Neural progenitor cell (in vitro differentiated cells): ENCODE measurements at places on chromosomes 3 and 15. TPM values are rescaled to one million over a fixed set of nuclear protein-coding genes. Genes with fewer than 3 reads are reported as not detected.

DNA sequence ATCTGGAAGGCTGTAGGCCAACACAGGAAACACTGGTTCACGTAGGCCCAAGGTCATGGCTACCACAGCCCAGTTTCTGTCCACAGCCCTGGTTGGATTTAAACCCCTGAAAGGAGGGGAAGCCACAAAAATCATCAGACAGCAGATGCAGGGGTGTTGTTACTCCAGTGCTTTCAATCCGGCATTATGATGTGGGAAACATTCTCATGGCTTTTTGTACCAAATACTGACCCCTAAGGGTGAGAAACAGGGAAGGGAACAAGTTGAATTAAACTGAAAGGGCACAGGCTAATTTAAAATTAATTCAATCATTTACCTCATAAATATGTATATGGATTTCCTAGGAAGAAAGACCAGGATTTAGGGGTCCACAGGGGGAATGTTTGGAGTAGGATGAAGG, 375.6 kb downstream of the CTNNB1 start:
- H3K27me3 ChIP-seq = no peaks in the 10 kb centered on the region
- H3K4me1 ChIP-seq = peaks cover 8% of the 10 kb centered on the region
- peak; percentile 23 for DNase-seq
- H3K27ac ChIP-seq = no peak overlapping the region
- no peaks in the 10 kb centered on the region for H3K36me3 ChIP-seq

DNA sequence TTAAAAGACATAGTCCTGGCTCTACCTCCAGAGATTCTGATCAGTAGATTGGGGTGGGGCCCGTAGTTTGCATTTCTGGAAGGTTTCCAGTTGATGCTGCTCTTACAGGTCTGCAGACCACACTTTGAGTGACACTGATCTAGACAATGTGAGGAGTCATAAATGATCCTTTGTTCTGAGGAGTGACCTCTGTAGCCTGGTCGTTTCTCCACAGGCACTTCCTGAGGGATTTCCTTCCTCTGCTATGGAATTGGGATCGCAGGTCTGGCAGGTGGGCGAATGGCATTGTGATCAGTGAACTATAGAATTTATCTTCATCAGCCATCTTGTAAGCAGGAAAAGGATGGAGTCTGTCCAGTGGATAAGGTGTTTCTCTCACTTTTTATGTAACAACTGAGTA, 5.5 kb downstream of the GFM1 start:
- no peaks in the 10 kb centered on the region for H3K4me1 ChIP-seq
- no peak overlapping the region for H3K4me3 ChIP-seq
- H3K27me3 ChIP-seq = no peaks in the 10 kb centered on the region

Gene TNFAIP8L3
- not detected in 2 replicates for total RNA-seq

DNA sequence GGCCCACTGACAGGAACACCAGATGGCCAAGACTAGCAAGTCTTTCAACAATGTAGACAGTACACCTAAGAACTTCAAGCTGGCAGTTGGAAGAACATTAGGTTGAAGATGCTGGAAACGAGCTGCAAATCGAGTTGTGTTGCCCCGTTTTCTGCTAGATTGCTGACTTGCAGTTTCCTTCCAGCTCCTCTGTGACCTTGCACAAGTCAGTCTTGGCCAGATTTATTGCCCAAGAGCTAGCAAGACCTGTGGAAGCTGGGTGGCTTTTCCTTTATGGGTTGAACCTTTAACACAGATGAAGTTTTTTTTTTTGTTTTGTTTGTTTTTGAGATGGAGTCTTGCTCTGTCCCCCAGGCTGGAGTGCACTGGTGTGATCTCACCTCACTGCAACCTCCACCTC, 2.9 kb upstream of the RBM6 start:
- DNase-seq = no peak
- no peaks in the 10 kb centered on the region for H3K27me3 ChIP-seq
- no peak overlapping the region for H3K4me3 ChIP-seq
- no peak overlapping the region for H3K27ac ChIP-seq

GRCh38 chr3:56874269-56874668, 72.5 kb upstream of the ARHGEF3 start:
- DNase-seq = no peak
- H3K27me3 ChIP-seq = no peaks in the 10 kb centered on the region
- H3K36me3 ChIP-seq = no peaks in the 10 kb centered on the region
- H3K27ac ChIP-seq = no peak overlapping the region

Gene STAB1
- 0.06 TPM in 1 of 2 replicates, not detected in the other for total RNA-seq

DNA sequence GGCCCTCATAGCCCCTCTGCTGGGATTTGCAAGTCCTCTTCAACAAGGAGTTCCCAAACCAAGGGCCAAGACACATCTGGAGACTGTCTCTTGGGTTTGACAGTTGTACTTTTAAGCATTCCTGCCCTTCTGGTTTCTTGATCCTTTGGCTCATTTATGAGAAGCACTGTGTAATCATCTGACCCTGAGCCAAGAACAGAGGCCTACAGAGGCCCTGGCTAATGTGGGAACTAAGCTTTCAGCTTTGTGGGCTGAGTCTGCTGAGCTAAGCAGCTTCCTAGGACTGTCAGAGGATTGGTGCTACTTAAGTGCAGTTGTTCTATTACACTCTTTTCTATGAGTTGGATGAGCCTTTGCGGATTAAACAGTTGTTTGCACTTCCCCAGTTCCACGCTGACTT, 178.3 kb downstream of the KBTBD8 start:
- H3K36me3 ChIP-seq = no peaks in the 10 kb centered on the region
- no peak overlapping the region for H3K27ac ChIP-seq
- H3K4me3 ChIP-seq = no peak overlapping the region
- H3K27me3 ChIP-seq = no peaks in the 10 kb centered on the region
- no peaks in the 10 kb centered on the region for H3K4me1 ChIP-seq

DNA sequence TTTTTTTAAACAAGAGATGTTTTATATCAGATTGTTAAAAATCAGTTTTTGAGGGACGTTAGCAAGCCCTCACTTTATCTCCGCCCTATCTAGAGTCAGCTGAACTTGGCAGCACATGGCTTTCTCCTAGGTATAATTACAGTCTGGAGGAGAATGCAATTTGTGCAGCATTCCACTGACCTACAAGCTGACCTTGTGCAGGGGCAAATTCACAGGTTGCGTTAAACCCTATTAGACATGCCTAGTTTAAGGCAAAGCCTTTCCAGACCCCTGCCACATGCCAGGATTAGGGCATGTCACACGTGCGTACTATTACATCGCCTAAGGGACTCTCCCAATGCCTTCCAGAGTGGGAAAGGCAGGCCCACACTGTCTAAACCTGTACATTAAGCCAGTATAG, 224.0 kb downstream of the GREM1 start:
- no peak for DNase-seq
- no peak overlapping the region for H3K4me3 ChIP-seq
- no peaks in the 10 kb centered on the region for H3K27me3 ChIP-seq
- H3K36me3 ChIP-seq = no peaks in the 10 kb centered on the region

DNA sequence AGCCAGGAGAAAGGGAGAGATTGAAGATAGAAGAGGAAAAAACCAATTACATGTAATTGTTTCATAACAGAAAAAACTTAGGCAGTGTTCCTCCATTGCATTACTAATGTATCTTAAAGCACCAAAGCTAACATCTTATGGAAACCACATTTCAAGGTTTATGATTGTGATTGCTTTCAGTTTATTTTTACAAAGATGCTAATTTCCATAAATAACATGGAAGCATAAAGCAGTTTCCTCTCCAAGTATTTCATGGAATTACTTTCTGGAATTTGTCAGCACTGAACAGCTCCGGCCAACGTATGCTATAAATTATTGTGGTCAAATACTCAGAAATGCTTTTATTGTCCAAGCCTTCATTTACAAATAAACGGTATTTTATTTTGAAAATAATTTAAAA, 11.6 kb downstream of the ADAMTSL3 start:
- no peaks in the 10 kb centered on the region for H3K36me3 ChIP-seq
- H3K27me3 ChIP-seq = no peaks in the 10 kb centered on the region
- no peak for DNase-seq
- H3K4me3 ChIP-seq = no peak overlapping the region

- no peak overlapping the region for H3K27ac ChIP-seq
- no peaks in the 10 kb centered on the region for H3K27me3 ChIP-seq
- peaks cover 9% of the 10 kb centered on the region for H3K4me1 ChIP-seq
- H3K4me3 ChIP-seq = no peak overlapping the region
- no peaks in the 10 kb centered on the region for H3K36me3 ChIP-seq
Observed at GRCh38 chr3:148333091-148333490, 364.6 kb upstream of the AGTR1 start.

DNA sequence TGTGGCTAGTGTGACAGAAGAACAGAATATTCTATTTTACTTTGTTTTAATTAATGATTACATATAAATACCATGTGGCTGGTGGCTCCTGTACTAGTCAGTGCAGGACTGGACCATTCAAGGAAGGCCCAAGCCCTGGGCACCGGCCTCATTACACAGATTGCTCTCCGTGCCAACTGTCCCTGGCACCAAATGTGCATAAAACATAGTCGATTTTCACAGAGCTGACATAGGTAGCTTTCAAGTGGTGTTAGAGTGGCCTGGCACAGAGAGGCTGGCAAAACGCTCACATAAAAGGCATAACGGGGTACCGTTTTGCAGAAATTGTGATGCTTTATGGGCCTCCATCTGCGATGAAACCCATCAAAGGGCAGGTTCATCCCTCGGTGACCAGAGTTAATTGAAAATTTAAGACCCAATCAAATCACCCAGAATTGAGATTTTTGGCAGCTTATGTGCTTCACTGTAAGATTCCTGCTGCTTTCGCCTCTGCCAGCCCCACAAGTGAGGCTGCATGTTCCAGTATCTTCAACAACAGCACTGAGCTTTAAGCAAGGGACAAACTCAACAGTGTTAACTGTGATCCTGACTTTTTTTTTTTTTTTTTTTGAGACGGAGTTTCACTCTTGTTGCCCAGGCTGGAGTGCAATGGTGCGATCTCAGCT, 25.9 kb downstream of the RFTN1 start:
- no peak overlapping the region for H3K27ac ChIP-seq
- no peak for DNase-seq
- H3K4me1 ChIP-seq = peaks cover 6% of the 10 kb centered on the region
- no peak overlapping the region for H3K4me3 ChIP-seq

GRCh38 chr3:155352900-155353490, 59.5 kb upstream of the STRIT1 start:
- no peaks in the 10 kb centered on the region for H3K4me1 ChIP-seq
- no peak overlapping the region for H3K4me3 ChIP-seq
- H3K27ac ChIP-seq = no peak overlapping the region
- peak; percentile 43 for DNase-seq
- no peaks in the 10 kb centered on the region for H3K36me3 ChIP-seq
- H3K27me3 ChIP-seq = no peaks in the 10 kb centered on the region

GRCh38 chr15:67359431-67360079, 105.0 kb downstream of the IQCH start:
- peaks cover 7% of the 10 kb centered on the region for H3K4me1 ChIP-seq
- H3K27me3 ChIP-seq = no peaks in the 10 kb centered on the region
- no peaks in the 10 kb centered on the region for H3K36me3 ChIP-seq
- H3K4me3 ChIP-seq = no peak overlapping the region
- H3K27ac ChIP-seq = no peak overlapping the region

DNA sequence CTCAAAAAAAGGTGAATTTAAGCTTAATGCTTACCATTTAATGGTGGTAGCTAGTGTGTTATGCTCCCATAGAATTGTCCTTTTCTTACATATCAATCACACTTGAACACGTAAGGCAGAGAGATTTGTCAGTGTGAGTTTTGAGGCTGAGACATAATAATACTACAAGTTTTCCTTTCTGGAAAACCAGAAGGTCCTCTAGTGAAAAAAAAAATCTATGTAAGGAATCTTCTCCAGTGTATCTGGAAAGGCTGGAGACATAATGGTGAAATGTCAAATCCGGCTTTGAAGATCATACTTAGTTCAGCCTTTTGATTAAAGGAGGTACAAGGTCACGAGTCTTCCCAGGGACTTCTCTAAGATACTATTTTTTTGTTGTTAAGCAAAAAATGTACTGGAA, 3.4 kb downstream of the TSC22D2 start:
- H3K4me3 ChIP-seq = peak overlapping the region; percentile 80
- no peaks in the 10 kb centered on the region for H3K36me3 ChIP-seq
- H3K27ac ChIP-seq = no peak overlapping the region
- DNase-seq = no peak

Gene SLC35G2
- 0.43 and 1.5 TPM in 2 replicates for total RNA-seq

Gene FAM3D
- 0.11 and 0.15 TPM in 2 replicates for total RNA-seq

Gene CTXND1
- not detected in 2 replicates for total RNA-seq

DNA sequence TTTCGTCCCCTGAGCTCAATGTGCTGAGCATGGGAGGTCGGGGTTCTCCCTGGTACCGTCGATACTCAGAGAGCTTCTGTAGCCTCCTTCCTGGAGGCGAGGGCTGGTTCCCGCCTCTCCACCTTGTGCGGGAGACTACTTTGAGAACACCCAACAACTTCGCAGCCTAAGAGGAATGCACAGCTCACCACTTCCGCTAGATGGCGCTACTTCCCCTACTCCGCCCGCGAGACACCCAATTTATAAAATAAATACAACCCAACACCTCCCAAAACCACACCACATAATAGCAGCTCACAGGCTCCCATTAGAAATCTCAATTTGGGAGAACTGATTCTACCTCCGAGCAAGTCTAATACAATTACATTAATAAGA, 1.2 kb downstream of the RGMA start:
- DNase-seq = peak; percentile 85
- H3K27ac ChIP-seq = no peak overlapping the region
- H3K27me3 ChIP-seq = no peaks in the 10 kb centered on the region
- no peaks in the 10 kb centered on the region for H3K36me3 ChIP-seq
- peak overlapping the region; percentile 99 for H3K4me3 ChIP-seq
- H3K4me1 ChIP-seq = peaks cover 57% of the 10 kb centered on the region

GRCh38 chr3:124634210-124635168, 95.8 kb upstream of the UMPS start:
- no peaks in the 10 kb centered on the region for H3K27me3 ChIP-seq
- no peak overlapping the region for H3K4me3 ChIP-seq
- H3K4me1 ChIP-seq = peaks cover 3% of the 10 kb centered on the region

DNA sequence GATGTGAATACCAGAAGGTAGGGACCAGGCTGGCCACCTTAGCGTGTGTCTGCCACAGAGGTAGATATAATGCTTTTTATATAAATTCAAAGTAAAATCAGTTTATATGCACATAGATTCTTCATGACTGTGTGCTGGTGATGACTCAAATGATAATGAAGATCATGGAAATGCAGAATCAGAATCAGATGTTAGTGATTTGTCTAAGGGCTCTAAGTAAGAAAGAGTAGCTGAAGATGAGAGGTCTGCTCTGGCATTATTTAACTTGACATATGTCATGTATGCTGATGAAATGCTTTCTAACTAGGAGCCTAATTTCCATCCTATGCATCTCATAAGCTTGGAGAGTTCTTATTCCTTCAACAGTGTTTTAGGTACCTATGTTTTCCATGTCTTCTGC, 50.3 kb upstream of the DPH6 start:
- H3K36me3 ChIP-seq = no peaks in the 10 kb centered on the region
- H3K4me1 ChIP-seq = no peaks in the 10 kb centered on the region
- H3K27me3 ChIP-seq = no peaks in the 10 kb centered on the region
- no peak overlapping the region for H3K4me3 ChIP-seq
- H3K27ac ChIP-seq = no peak overlapping the region
- no peak for DNase-seq

DNA sequence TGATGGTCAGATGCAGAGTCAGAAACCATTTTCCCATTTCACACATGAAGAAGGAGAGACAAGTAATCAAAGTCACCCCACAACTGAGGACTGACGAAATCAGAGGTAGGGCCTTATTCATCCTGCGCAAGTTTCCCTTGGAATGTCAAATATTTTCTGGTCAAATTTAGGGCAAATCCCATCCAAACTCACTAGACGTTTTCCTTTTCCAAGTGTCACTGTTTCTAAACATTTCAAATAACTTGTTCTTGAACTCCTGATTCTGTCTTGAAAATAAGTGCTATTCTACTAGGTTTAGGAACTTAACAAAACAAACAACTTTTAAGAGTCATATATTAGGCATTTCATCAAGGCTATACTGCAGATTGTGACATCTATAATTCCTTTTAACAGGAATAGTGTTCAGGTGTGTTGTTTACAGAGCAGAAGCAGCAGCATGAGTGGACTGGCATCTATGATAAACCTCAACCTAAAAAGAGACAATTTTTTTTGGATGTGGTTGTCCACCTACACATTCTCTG, 40.7 kb downstream of the SUMF1 start:
- no peaks in the 10 kb centered on the region for H3K36me3 ChIP-seq
- no peaks in the 10 kb centered on the region for H3K4me1 ChIP-seq
- H3K4me3 ChIP-seq = no peak overlapping the region
- no peak for DNase-seq
